Right forelimb (tissue), 1 donor: ENCODE measurements at places on chromosomes 1 and 21.

- DNase-seq = no peak
Measured at GRCh38 chr1:39214714-39214997, 10.2 kb downstream of the MACF1 start.

DNA sequence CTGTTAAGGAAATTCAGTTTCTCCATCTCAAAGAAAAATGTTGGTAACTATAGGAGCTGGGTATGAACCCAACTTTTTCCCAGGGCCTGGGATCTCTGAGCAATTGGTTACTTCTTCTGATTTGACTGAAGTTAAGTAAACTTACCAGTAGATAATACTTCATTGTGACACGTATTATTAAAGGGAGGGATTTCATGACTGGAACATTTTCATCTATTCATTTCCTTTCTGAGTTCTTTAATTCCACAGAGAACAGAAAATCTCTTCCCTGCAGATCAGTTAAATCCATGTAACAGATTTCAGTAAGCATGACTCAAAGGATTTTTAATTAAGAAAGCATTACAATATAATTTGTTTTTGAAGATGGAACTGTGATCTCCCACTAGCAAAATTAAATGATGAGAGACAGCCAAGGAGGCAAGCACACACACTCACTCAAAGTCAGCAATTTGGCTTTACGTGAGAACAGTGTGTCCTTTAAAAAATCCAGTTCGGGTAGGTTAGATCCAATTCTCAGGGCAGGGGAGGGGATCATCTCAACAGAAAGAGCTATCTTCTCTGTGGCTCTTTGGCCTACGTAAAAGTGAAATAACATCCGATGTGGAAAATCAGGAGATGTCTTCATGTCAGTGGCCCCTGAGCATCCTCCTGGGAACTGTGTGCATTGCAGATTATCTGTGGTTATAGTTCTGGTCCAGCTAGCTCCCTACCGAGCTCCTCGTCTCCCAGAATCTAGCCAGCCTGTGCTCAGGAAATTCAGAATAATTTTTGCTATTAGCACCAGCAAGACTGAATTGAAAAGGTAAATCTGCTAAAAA is 10.8 kb upstream of the MYOC start:
- no peak for DNase-seq

- DNase-seq = no peak
Measured at GRCh38 chr1:178066296-178066907, 27.5 kb upstream of the RASAL2 start.

GRCh38 chr21:38120984-38121855 is 135.6 kb upstream of the KCNJ15 start:
- no peak for DNase-seq
